HT1080 (cell line): ENCODE measurements at places on chromosomes 1 and 21. TPM values are rescaled to one million over a fixed set of nuclear protein-coding genes. Genes with fewer than 3 reads are reported as not detected.
A peak's percentile ranks its signal among the peaks of the same experiment; 100 is the strongest.

Gene PCNX2
- total RNA-seq, result 10.5 and 15.3 TPM in 2 replicates

Gene SLFNL1
- 0.17 TPM in 1 of 2 replicates, not detected in the other for total RNA-seq

DNA sequence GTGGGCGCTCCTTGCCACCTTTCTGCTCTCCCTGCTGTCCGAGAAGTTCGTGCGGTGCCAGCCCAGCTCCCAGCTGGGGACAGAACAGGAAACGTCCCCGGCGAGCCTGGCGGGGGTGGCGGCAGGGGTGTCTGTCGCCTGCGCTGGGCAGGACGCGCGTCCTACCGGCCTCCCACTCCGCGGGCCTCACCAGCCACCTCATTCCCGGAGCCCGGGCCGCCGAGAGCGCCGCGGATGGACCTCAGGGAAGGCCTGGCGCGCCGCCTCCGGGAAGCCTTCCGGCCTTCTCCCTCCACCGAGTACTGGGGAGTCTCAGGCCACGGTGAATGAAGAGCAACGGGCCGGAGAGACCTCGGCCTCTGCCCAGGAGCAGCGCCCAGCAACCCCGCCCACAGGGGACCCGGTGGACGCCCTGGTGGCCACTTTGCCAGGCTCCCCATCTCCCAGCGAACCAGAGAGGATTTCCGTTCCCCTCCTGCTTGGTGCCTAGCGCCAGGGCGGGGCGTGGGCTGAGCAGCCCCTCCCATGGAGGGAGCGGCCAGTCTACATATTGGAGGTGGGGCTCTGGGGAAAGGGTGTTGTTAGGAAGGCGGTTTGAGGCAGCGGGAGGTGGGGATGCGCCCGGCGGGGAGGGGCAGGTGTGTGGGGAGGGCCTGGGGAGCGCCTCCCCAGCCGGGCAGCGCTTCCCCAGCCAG, 9.5 kb upstream of the TNFRSF14 start:
- DNase-seq, result peak; percentile 93

- DNase-seq, result no peak
These were observed 11.1 kb downstream of the IFFO2 start for GRCh38 chr1:18945401-18945849.

DNA sequence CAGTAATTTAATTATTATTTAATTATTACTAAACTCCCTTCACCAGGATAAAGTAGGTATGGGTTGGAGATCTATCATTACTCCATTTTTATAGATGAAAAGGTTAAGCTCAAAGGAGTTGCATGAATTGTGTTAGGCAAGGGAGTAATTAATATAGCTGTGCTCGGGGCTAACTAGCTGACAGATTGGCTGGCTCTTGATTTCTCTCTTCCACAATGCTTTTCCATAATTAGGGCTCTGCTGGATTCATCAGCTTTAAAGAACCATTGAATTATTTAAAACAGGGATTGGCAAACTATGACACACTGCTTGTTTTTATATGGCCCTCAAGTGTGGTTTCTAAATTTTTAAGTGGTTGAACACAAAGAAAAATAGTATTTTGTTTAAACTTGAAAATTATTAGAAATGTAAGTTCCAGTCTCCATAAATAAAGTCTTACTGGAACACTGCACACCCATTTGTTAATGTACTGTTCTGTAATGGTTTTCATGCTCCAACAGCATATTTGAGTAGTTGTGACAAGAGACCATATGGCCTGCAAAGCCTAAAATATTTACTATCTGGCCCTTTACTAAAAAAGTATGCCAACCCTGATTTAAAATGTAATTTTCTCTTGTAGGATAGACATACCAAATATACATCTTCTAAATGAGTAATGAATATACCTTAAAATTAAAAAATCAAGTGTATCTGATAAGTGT, 76.4 kb downstream of the GDAP2 start:
- DNase-seq, result no peak

DNA sequence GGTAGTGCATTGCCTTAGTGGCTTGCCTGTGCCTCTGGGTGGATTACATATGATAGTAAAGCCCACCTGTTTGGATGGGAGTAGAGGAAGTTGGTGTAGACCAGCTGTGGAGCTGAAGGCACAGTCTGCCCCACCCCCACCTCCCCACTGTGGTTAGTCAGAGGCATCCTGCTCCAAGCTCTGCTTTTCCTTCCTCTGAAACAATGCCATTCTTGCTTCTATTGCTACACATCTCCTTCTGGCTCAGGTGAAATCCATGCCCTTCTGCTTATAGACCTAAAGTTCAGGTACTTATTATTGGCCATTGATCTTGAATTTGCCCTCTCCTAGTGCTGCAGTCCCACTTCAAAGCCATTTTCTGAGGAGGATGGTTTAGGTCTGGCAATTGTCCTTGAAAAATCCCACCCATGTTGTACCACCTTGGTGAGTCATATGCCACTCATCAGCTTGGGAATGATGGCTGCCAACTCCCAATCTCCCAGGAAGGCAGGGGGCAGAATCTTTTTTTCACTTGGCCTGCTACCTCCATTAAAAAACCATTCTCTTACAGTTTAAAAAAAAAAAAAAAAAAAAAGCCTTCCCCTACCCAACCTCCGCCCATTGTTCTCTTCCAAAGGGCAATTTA, 6.7 kb upstream of the TXLNA start:
- peak; percentile 79 for DNase-seq

- no peak for DNase-seq
These were observed 2.8 kb downstream of the SLC35D1 start for GRCh38 chr1:67051196-67051595.
